Activated T-cell treated with anti-CD3 and anti-CD28 coated beads, Interleukin-2, amount 50 U/mL, for 72 hours (primary cell): ENCODE measurements at places on chromosomes 5 and 9.

DNA sequence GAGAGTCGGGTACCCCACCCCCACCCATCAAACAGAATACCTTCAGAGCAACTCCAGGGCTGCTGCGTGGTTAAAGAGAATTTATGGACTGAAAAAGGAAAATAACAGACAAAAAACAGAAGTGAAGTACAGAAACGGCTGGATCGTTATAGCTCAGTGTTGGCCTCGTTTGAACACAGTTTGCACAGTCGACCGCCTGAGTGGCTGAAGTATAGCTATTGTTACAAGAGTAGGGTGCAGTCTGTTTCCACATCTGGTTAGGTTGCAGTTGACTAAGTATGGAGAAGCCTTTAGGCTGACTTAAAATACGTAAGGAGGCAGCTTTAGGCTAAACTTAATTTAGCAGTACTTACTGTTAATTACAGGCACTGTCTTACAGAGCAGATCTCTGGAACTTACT is 121.2 kb downstream of the GCNT1 start:
- DNase-seq, result no peak

DNA sequence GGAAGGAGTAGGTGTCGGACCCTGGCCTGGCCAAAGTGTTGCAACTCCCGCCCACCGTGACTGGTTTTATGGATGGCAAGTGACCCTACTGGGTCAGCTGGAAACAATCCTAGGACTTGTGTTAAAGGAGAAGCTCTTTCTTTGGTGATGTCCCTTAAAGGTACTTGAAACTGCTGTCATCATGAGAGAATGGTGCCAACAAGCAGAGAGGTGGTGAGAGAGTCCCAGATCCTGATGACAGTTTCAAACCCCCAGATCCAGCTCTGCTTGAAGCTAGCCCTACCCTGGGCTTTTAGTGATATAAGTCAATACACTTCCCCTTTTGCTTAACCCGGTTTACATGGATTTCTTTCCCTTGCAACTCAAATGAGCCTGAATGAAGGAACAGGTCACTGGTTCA is 72.5 kb upstream of the UBTD2 start:
- DNase-seq, result no peak

- no peak for DNase-seq
Measured at GRCh38 chr9:131148966-131149687, 23.7 kb downstream of the NUP214 start.

DNA sequence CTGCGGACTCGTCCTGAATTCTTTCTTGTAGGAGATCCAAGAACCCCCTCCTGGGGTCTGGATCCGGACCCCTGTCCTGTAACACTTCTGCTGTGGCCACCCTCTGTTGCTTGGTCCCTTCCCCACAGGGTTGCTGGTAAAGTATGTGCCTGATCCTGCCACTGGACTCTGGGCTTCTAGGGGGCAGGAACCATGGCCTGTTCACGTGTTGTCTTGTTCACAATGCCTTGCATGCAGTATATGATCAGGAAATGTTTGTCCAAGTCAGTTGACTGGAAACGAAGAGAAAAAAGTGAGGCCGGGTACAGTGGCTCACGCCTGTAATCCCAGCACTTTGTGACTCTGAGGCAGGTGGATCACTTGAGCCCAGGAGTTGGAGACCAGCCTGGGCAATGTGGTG is 139.3 kb upstream of the ALDH1B1 start:
- no peak for DNase-seq

DNA sequence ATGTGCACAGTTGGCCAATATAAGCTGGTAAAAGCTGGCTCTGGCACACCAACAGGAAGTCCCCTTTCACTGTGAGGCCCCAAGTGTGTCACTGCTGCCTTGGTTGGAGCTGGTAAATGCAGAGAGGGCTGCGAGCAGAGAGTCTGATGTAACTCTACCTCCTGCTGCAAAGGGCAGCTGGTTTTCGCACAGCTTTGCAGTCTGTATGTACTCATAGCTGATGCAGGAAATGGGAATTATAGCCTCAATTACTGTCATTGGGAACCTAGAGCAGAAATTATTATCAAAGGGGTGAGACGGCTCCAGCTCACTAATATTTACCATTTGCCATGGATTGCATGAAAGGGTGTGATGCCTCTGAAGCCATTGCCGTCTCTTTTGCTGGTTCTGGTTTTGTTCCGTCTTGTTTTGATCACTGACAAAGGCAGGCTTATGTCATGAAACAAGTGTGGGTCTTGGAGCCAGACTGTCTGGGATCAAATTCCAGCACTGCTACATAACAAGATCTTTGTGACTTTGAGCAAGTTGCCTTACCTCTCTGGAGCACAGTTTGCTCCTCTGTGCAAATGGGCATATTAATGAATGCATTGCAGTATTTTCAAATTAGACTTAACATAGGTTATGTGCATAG is 124.3 kb upstream of the SLC25A48 start:
- no peak for DNase-seq

DNA sequence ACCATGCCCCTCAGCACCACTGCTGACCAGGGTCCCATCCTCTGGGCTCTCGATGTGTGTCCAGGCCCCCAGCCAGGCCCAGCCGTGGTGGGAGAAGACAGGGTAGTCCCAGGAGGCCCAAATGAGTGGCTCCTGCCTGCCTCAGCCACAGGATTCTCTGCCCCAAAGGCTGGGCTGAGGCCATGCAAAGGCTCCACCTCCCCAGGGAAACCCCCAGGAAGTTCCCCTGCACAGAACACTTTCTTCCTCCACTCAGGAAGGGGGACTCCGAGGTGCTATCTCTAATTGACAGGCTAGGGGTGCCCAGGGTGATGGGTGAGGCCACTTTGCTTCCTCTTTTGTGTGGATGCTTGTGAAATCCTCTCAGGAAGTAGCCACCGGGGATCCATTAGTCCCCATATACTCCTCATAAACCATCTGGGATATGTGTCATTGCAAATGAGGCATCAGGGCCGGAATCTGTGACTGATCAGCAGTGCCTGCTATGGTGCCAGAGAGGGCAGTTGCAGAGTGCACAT is 23.1 kb upstream of the TDRD7 start:
- peak; percentile 66 for DNase-seq

DNA sequence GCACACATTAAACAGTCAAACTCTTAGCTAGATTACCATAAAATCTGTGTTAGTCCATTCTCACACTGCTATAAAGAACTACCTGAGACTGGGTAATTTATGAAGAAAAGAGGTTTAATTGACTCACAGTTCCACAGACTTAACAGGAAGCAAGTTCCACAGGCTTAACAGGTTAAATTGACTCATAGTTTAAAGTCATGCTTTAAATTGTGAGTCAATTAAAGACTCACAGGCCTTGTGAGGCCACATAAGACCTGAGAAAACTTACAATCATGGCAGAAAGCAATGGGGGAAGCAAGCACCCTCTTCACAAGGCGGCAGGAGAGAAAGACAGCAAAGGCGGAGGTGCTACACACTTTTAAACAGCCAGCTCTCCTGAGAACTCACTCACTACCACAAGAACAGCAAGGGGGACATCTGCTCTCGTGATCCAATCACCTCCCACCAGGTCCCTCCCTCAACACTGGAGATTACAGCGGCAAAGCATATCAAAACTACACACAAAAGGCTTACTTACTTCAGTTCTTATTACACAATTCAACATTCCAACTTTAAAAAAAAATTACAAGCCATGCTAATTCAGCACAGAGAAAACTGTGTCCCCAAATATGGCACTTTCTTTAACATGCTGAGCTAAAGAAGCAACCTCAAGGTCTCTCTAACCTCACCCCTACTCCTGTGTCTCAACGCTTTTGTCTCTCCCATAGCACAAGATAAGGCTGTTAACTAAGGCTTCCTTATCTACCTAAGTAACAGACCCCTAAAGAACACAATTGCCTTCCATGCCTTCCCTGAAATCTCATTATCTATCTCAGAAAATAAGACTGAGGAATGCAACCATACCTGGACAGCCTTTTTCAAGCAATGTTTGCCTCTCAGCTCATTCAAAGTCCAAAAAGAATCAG is 805.1 kb downstream of the NR2F1-AS1 start:
- DNase-seq, result no peak

DNA sequence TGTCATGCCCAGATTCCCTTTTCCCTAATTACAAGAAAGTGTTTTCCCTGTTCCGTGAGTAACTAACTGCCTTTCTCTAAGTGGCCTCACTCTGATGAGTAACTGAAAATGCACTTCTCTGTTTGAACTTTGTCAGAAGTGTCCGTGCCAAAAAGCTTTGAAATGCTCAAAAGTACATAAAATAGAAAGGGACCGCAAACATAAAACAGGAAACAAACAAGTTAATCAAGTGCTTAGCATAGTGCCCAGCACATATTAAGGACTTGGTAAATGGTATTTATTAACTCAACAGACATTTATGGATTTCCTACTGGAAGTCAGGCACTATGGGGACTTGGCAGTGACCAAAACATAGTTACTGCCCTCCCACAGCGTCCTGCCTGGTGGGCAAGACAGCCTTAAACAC is 22.3 kb downstream of the AQP3 start:
- no peak for DNase-seq

GRCh38 chr9:79301551-79302391 is 270.0 kb upstream of the TLE4 start:
- DNase-seq, result no peak
